NCI-H524 (cell line): ENCODE measurements at places on chromosomes 12 and 14.

DNA sequence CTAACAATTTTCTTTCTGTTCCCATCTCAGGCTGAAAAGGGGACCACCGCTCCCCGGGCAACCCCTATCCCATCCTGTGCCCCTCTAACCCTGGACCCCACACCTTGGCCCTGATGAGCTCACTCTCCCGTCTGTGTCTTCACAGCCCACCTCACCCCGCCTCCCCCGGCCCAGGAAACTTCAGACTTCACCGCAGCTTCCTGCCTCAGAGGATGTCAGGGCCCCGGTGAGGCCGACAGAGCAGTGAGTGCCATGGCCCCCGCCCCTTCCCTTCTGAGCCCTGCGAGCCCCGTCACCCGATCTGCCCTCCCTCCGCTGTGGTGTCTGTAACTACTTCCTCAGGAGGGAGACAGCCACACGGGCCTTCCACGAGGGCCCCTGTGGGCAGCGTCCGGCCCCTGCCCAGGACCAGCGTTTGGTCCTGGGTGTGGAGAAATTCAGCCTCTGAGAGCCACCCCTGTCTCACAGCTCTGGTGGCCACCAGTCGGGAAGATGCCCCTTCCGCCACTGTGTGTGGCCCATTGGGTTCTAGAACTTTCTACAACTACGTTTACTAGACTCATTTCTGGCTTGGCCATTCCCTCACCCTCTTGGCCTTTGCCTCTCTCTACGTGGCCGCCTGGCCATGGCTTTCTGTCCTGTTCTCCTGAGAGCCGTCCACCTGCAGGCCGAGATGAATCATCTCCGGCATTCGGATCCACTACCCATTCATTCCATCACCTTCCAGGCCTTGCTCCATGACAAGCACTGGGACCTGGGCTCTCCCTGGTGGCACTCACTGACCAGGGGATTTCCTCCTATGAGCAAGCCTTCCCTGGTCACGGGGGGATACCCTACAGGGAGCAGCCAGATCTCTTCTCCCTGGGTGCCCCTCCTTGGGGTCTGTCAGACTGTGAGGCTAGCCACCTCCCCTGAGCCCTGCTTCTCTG lies 3.4 kb downstream of the RHOF start:
- DNase-seq = no peak

GRCh38 chr12:44709166-44709565 lies 166.9 kb downstream of the NELL2 start:
- no peak for DNase-seq

DNA sequence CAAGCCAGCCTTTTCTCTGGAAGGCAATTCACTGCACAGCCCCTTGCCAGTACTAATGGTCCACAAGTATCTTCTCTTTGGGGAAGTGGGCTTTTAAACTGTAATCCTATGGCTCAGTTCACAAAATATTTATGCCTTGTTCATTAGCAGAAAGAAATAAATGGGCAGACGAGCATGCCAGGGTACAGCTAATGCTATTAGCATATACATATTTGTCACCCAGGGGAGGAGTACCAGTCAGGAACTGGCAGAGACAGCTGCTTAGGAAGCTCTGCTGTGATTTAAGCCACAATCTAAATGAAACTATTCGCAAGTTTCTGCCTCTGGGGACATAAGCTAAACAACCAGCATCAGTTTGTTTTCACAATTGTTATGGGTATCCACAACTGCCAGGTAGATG lies 113.4 kb upstream of the CCDC198 start:
- DNase-seq = no peak

DNA sequence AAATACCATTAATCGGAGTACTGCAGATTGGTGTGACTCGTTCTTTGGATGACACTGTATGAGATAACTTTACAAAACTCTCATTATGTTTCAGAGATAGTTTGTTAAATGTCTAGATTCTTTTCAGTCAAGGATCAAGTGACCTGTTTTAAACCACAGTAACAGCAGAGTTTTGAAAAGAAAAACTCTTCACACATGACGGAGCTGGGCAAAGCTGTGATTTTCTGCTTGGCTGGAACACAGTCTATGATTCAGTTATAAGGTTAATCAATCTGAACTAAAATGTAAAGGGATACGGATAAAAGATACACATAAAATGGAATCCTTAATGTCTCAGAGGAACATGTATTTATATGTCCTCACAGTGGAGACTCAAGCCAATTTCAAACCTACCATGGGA lies 573.2 kb downstream of the PRKD1 start:
- DNase-seq = no peak

- peak; percentile 97 for DNase-seq
Observed at GRCh38 chr14:69708586-69709560, 58.1 kb upstream of the SRSF5 start.

GRCh38 chr14:61475316-61475715 lies 153.9 kb downstream of the PRKCH start:
- DNase-seq = peak; percentile 69

DNA sequence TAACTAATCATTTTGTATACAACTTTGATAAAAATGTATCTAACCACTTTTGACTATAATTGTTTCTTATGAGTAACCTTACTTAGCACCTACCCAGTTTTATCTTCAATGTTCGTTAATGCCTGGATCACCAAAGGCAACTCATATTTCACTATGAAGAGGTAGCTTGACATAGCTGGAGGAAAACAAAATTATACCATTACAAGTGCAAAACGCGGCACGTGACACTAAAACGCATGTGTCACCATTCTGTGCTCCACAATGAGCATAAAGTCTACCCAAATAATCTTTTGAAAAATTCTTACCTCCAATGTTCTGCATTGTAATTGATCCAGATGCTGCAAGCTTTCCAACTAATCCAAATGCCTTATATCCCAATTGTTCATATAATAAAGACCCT lies 5.8 kb downstream of the SLC38A2 start:
- no peak for DNase-seq
